ENCODE measurements at places on chromosomes 2 and 18.

- DNase-seq = no peak
These were observed 117.9 kb downstream of the KCNH7 start for GRCh38 chr2:162720559-162721271.

GRCh38 chr2:52934323-52934898 lies 833.2 kb upstream of the CHAC2 start:
- no peak for DNase-seq
- no peaks in the 10 kb centered on the region for H3K36me3 ChIP-seq
- H3K27ac ChIP-seq = no peak overlapping the region
- no peaks in the 10 kb centered on the region for H3K4me1 ChIP-seq
- no peak overlapping the region for H3K4me3 ChIP-seq

DNA sequence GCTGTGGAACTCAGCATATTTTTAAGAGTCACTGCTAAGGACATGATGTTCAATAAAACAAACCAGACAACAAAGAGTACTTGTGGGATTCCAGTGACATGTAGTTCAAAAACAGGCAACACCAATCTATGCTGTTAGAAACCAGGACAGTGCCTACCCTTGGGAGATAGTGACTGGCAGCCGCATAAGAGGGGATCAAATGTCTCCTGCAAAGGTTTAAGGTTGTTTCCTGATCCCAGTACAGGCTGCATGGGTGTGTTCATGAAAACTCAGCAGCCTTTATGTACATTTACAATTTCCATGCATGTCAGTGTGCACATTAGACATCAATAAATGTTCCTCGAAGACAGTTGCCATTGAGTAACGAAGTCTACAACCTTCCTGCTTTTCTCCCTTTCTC lies 183.8 kb downstream of the PID1 start:
- no peak for DNase-seq
- no peaks in the 10 kb centered on the region for H3K36me3 ChIP-seq
- no peak overlapping the region for H3K4me3 ChIP-seq
- H3K27ac ChIP-seq = no peak overlapping the region
- peaks cover 1% of the 10 kb centered on the region for H3K4me1 ChIP-seq

- no peaks in the 10 kb centered on the region for H3K4me1 ChIP-seq
- H3K27ac ChIP-seq = no peak overlapping the region
- no peaks in the 10 kb centered on the region for H3K27me3 ChIP-seq
- H3K36me3 ChIP-seq = no peaks in the 10 kb centered on the region
- DNase-seq = no peak
These were observed 211.1 kb downstream of the ALPK2 start for GRCh38 chr18:58417752-58418151.

GRCh38 chr2:162221064-162221463 lies 22.2 kb downstream of the FAP start:
- no peaks in the 10 kb centered on the region for H3K36me3 ChIP-seq
- no peak overlapping the region for H3K4me3 ChIP-seq
- peak; percentile 60 for DNase-seq
- H3K27ac ChIP-seq = no peak overlapping the region
- no peaks in the 10 kb centered on the region for H3K4me1 ChIP-seq

- no peak overlapping the region for H3K4me3 ChIP-seq
- no peaks in the 10 kb centered on the region for H3K4me1 ChIP-seq
- no peak for DNase-seq
- no peaks in the 10 kb centered on the region for H3K27me3 ChIP-seq
- no peak overlapping the region for H3K27ac ChIP-seq
- no peaks in the 10 kb centered on the region for H3K36me3 ChIP-seq
These were observed 8.4 kb downstream of the DSEL start for GRCh38 chr18:67508146-67508545.

DNA sequence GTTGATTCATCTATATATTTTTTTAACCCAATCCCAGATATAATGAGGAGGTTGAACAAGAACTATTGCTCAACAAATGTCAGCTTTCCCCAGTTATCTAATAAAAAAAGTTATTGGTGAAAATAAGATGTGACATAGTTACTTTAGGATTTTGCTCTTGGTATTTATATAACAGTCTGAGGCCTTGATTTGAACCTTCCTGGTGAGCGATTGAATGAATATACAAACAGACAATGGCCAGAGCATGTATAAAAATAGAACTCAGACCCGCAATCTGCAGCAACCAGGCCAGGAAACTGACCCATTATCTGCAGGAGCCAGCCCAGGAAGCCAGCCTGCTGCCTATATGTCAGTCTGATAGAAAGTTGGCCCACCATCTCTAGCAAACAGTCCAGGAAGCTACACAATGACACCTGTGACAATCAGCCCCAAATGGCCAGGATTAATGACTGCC lies 81.6 kb downstream of the HS6ST1 start:
- H3K4me3 ChIP-seq = no peak overlapping the region
- no peaks in the 10 kb centered on the region for H3K27me3 ChIP-seq
- DNase-seq = no peak
- H3K36me3 ChIP-seq = no peaks in the 10 kb centered on the region

DNA sequence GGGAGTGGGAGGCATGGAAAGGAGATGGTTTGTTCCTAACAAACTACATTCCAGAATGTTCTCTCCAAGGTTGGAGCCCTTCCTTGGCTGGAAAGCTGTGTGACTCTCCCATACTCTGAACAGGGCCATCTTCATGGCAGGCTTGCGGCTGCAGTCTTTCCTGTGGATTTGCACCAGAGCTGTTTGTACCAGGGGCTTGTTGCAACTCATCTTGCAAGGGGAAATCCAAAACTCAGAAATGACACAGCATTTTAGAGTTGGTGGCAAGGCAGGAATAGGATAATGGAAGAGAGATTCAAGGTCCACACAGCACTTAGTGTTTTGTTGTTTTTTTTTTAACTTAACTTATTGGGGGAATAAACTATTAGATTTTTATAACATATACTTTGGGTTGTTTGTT lies 73.7 kb upstream of the ZNF516 start:
- H3K27ac ChIP-seq = no peak overlapping the region
- no peak overlapping the region for H3K4me3 ChIP-seq
- no peaks in the 10 kb centered on the region for H3K36me3 ChIP-seq
- H3K27me3 ChIP-seq = no peaks in the 10 kb centered on the region

DNA sequence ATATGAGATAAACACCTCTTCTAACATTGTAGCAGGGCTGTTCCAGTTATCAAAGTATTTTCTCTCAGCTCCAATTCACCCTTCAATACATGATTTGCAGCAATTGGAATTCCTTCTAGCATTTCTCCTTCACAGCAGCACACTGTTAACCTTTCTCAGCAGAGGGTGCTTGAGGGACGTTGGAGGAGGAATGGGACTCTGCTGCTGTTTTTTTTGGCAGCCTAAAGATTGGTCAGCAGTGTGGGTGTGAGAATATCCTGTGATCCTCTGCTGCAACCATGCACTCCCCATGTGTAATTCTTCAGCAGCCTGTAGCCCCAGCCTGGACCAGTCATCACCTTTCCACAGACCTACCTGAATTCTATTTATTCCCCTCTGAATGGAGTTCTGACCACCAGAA lies 1708.9 kb upstream of the CELF4 start:
- no peak for DNase-seq
- H3K4me1 ChIP-seq = no peaks in the 10 kb centered on the region
- no peak overlapping the region for H3K4me3 ChIP-seq
- no peak overlapping the region for H3K27ac ChIP-seq

DNA sequence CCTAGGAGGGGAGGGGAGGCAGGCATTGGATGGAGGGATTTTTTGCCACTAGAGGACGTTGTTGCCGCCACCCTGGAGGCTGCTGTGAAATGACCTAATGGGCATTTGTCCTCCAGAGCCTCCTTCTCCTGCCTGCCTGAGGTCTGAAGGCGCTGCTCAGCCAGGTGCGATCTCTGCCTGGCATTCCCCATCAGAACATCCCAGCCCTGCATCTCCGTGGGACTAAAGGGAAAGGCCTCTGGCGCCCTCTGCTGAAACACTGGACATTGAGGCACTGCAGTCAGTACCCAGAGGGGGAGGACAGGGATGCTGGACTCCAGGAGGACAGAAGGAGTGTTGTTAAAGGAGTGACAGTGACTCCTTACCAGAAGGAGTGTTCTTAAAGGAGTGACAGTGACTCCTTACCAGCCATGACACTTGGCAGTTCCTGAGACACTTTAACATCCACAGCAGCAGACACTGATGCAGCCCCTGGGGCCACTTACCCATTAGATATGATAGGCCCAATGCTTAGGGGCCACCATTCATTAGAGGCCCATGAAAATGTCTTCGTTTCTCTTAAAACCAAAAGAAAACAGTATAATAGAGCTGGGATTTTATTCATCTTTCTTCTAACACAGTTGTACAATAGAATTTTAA lies 17.0 kb downstream of the THNSL2 start:
- H3K36me3 ChIP-seq = no peaks in the 10 kb centered on the region
- peak; percentile 28 for DNase-seq

DNA sequence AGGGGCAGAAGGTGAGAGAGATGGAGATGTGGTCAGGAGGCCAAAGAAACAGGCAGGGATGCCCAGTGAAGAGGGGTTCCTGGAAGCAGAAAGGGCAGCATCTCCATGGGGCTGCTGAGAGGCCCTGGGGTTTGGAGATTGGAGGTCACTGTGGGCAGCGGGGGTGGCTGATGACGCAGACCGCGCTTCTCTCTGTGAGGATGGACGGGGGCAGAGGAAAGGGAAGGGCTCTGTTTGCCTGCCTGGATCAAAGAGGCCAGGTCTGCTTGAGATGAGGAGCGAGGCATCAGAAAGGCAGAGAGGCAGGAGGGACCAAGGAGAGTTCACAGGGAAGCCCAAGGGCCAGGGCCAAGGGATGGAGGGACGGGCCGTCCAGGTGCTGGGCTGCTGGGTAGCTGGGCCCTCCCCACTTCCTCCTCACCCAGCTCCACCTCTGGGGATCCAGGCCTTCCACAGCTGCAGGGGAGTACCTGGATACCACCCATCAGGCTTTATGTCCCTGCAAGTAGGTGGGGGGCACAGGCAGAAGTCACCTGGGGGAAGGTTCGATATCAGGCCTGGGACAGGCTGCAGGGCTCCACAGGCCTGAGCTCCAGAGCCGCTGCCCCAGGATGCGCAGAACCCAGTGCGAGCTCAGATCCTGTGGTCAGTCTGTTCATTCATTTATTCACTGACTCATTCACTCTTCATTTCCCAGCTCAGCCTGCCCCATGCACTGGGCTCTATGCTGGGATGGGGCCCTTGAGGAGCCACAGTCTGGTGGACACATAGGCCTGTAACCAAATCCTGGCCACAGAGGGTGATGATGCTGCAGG lies 30.6 kb downstream of the ADRA2B start:
- H3K4me3 ChIP-seq = no peak overlapping the region
- no peak overlapping the region for H3K27ac ChIP-seq
- no peaks in the 10 kb centered on the region for H3K27me3 ChIP-seq
- DNase-seq = no peak
- H3K36me3 ChIP-seq = no peaks in the 10 kb centered on the region

DNA sequence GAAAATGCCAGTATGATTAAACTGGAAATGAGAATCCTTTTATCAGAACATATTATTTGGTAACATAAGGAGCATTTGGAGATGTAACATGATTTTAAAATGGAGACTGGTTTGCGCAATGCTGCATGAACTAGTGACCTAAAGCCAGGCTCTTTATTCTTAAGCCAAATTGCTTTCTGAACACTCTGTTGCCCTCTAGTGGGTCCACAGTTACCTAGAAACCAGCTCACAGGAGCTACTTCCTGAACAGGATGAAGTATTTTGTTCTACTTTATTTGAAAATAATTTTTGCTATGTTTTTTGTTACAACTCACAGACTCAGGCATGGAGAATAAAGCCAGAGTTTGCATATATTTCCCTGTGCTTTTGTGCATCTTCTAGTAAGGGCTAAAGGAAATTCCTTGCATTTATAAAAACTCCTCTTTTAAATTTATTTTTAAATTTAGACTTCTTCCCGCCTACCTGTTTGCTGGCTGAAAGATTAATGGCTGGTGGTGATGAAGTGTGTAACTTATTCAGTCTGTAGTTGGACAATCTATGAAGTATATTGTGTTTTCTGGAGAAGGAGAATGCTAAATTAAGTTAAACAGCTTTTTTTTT lies 146.7 kb downstream of the PARD3B start:
- no peak overlapping the region for H3K4me3 ChIP-seq
- no peaks in the 10 kb centered on the region for H3K36me3 ChIP-seq
- no peak overlapping the region for H3K27ac ChIP-seq
- peak; percentile 64 for DNase-seq
- H3K27me3 ChIP-seq = no peaks in the 10 kb centered on the region

- DNase-seq = no peak
- no peaks in the 10 kb centered on the region for H3K27me3 ChIP-seq
- H3K36me3 ChIP-seq = no peaks in the 10 kb centered on the region
These were observed 104.0 kb downstream of the SMAD2 start for GRCh38 chr18:47826157-47827074.

GRCh38 chr2:196500686-196501431 lies 138.7 kb upstream of the CCDC150 start:
- H3K27ac ChIP-seq = no peak overlapping the region
- DNase-seq = no peak
- no peaks in the 10 kb centered on the region for H3K36me3 ChIP-seq
- H3K4me3 ChIP-seq = no peak overlapping the region
- no peaks in the 10 kb centered on the region for H3K27me3 ChIP-seq

DNA sequence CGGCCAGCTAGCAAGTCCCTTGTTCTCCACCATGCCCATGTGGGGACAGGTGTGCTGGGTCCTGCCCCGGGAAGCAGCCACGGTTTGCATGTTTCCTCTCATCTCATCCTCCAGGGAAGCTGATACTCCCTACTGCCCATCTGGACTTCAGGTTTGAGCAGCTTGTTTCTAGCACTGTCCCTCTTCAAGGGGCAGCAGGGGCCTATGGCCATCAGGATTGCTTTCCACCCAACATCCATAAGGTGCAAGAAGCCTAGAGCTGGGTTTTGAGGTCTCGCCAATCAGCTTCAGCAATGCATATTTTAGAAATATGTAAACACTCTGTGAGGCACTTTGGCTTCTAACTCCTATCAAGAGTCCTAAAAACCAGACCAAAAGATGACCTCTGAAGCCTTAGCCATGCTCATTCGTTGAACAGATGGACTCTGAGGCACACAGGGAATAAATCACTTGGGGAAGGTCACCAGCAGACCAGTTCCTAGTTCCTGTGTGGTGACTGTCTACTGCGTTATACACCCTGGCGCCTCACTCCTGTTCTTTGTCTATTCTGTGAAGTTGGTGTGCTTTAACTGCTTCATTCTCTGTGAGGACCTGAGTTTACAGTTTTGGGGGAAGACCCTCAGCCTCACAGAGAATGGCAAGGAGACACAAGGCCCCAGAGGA lies 192.6 kb upstream of the TWIST2 start:
- no peaks in the 10 kb centered on the region for H3K27me3 ChIP-seq
- no peaks in the 10 kb centered on the region for H3K36me3 ChIP-seq
- H3K4me3 ChIP-seq = no peak overlapping the region
- no peak overlapping the region for H3K27ac ChIP-seq
